ENCODE measurements at places on chromosomes 4 and X. TPM values are rescaled to one million over a fixed set of nuclear protein-coding genes. Genes with fewer than 3 reads are reported as not detected.

GRCh38 chr4:88879991-88880390, 177.0 kb downstream of the FAM13A start:
- no peak overlapping the region for H3K27ac ChIP-seq
- no peaks in the 10 kb centered on the region for H3K36me3 ChIP-seq
- H3K4me3 ChIP-seq, result no peak overlapping the region
- no peaks in the 10 kb centered on the region for H3K4me1 ChIP-seq
- no peak for DNase-seq
- H3K27me3 ChIP-seq, result no peaks in the 10 kb centered on the region

GRCh38 chrX:45794995-45795337, 594.3 kb upstream of the DIPK2B start:
- H3K4me3 ChIP-seq, result no peak overlapping the region
- H3K4me1 ChIP-seq, result no peaks in the 10 kb centered on the region
- no peak overlapping the region for H3K27ac ChIP-seq
- H3K27me3 ChIP-seq, result no peaks in the 10 kb centered on the region
- H3K36me3 ChIP-seq, result no peaks in the 10 kb centered on the region
- DNase-seq, result no peak

GRCh38 chr4:138945401-138945800, 70.2 kb upstream of the NOCT start:
- no peak for DNase-seq
- H3K27ac ChIP-seq, result no peak overlapping the region
- no peaks in the 10 kb centered on the region for H3K4me1 ChIP-seq
- no peaks in the 10 kb centered on the region for H3K36me3 ChIP-seq
- no peaks in the 10 kb centered on the region for H3K27me3 ChIP-seq

GRCh38 chr4:182255441-182256190, 12.4 kb downstream of the TENM3 start:
- no peaks in the 10 kb centered on the region for H3K4me1 ChIP-seq
- H3K27me3 ChIP-seq, result no peaks in the 10 kb centered on the region
- DNase-seq, result no peak
- no peak overlapping the region for H3K27ac ChIP-seq
- H3K36me3 ChIP-seq, result no peaks in the 10 kb centered on the region
- no peak overlapping the region for H3K4me3 ChIP-seq

The HOPX gene
- 729 TPM for total RNA-seq

The SH3D19 gene
- 84.6 TPM for total RNA-seq

GRCh38 chr4:113292371-113293042, 243.1 kb downstream of the ANK2 start:
- H3K4me3 ChIP-seq, result no peak overlapping the region
- no peaks in the 10 kb centered on the region for H3K4me1 ChIP-seq
- peak; percentile 65 for DNase-seq
- peak overlapping the region; percentile 42 for H3K27ac ChIP-seq
- H3K27me3 ChIP-seq, result no peaks in the 10 kb centered on the region

The SGMS2 gene
- total RNA-seq, result 88.8 TPM

DNA sequence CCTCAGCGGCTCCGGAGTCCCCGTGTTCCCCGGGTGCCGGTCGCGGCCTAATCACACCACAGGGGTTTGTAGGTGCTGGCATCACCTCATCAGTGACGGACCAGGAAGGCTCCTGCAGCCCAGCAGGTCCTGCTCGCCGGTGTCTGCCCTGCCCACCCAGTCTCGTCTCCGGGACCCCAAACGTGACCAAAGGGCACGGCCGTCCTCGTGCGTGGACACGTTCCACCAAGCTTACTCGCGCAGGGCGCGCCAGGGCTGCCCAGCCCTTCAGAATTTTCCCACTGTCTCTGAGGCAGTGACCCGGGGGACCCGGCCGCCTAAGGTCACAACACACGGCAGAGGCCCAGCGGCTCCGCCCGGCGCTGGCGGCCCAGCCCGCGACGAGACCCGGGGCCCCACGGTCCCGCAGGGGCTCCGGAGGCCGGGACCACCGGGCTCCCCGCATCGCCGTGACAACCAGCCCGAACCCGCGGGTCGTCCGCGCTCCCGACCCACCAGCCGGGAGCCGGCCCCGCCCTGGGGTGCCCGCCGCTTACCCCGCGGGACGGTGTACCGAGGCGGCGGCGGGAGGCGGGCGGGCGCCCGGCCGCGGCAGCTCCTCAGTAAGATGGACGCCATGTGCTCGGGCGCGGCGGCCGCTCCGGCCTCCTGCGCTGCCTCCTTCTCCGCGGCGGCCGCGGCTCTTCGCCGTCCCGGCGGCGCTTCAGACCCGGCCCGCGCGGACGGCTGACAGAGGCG, 454 bp downstream of the LETM1 start:
- no peaks in the 10 kb centered on the region for H3K36me3 ChIP-seq
- no peaks in the 10 kb centered on the region for H3K27me3 ChIP-seq
- DNase-seq, result no peak
- H3K27ac ChIP-seq, result peak overlapping the region; percentile 19
- H3K4me3 ChIP-seq, result peak overlapping the region; percentile 76

DNA sequence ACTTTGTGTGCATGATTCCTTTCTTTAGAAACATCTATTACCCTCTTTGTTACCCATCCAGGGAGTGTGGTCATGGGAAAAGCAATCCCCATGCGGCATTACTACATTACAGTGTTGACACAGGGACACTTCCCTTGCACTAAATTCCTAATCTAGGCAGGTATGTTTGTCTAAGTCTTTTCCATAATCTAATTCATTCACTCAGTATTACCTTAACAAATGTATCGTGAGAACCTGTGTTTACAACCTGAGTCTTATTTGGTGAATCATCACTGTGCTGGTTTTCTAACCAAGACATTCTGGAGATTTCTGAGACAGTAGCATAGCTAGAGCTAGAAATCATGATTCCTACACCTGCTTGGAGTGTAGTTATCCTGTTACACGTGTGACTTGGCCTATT, 326.8 kb downstream of the BMPR1B start:
- H3K27me3 ChIP-seq, result no peaks in the 10 kb centered on the region
- no peaks in the 10 kb centered on the region for H3K36me3 ChIP-seq
- H3K27ac ChIP-seq, result no peak overlapping the region

The XAGE1A gene
- total RNA-seq, result not detected

- DNase-seq, result no peak
- H3K4me1 ChIP-seq, result no peaks in the 10 kb centered on the region
- H3K27me3 ChIP-seq, result no peaks in the 10 kb centered on the region
- no peak overlapping the region for H3K4me3 ChIP-seq
- H3K36me3 ChIP-seq, result no peaks in the 10 kb centered on the region
Measured at GRCh38 chr4:90503677-90504076, 376.5 kb downstream of the CCSER1 start.

The PRDM5 gene
- total RNA-seq, result 13.8 TPM

DNA sequence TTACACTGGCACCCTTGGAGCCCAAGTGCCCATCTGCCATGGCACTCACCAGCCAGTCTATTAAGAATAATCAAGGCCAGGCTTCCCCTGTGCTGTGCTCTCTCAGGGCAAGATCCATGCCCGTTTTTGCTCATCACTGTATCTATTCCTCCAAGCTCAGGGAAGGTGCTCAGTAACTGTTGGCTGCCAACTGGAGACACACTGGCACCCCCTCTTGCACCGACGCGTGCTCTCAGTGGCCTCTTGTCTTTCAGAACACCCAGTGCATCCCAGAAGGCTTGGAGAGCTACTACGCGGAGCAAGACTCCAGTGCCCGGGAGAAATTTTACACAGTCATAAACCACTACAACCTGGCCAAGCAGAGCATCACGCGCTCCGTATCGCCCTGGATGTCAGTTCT, 30.1 kb downstream of the NSG1 start:
- DNase-seq, result no peak
- peaks cover 65% of the 10 kb centered on the region for H3K36me3 ChIP-seq
- H3K27ac ChIP-seq, result no peak overlapping the region
- no peak overlapping the region for H3K4me3 ChIP-seq
- no peaks in the 10 kb centered on the region for H3K4me1 ChIP-seq

The JAKMIP1 gene
- total RNA-seq, result 0.79 TPM

GRCh38 chr4:53479736-53480525, 102.5 kb downstream of the FIP1L1 start:
- no peaks in the 10 kb centered on the region for H3K4me1 ChIP-seq
- no peak for DNase-seq
- H3K27me3 ChIP-seq, result no peaks in the 10 kb centered on the region
- no peak overlapping the region for H3K27ac ChIP-seq
- no peaks in the 10 kb centered on the region for H3K36me3 ChIP-seq
- no peak overlapping the region for H3K4me3 ChIP-seq

GRCh38 chr4:60531776-60532379, 668.2 kb upstream of the ADGRL3 start:
- no peak for DNase-seq
- no peak overlapping the region for H3K4me3 ChIP-seq
- no peaks in the 10 kb centered on the region for H3K36me3 ChIP-seq
- H3K27me3 ChIP-seq, result no peaks in the 10 kb centered on the region
- no peaks in the 10 kb centered on the region for H3K4me1 ChIP-seq

The NHS gene
- total RNA-seq, result 1.4 TPM

The GLRA3 gene
- total RNA-seq, result not detected
